ENCODE measurements at places on chromosomes 4 and X. TPM values are rescaled to one million over a fixed set of nuclear protein-coding genes. Genes with fewer than 3 reads are reported as not detected.

Gene IL2
- total RNA-seq = not detected

Gene CSAG3
- not detected for total RNA-seq

Gene AFM
- total RNA-seq = not detected

Gene KDR
- not detected for total RNA-seq

Gene ADH1A
- total RNA-seq = not detected

Gene DMRTC1
- not detected for total RNA-seq

Gene TMSB15A
- not detected for total RNA-seq

Gene COL4A6
- total RNA-seq = not detected

Gene ODAPH
- total RNA-seq = 6.2 TPM

GRCh38 chr4:144750348-144750747 lies 104.4 kb downstream of the HHIP start:
- H3K27me3 ChIP-seq = no peaks in the 10 kb centered on the region
- DNase-seq = no peak

DNA sequence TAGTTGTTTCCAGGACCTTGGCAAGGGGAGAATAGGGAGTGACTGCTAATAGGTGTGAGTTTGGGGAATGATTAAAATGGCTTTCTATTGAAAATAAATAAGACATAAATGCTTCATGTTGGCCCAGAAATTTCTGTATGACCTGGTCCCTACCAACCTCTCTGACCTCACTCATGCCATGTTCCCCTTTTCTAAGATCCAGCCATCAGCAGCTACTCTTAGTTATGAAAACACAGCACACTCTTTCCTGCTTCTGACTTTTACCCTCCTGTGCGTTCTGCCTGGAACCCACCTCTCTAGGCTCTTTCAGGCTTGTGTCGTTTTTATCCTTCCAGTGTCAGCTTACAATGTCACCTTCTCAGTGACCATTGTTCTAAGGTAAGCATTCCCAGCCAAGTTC lies 14.8 kb upstream of the CXCL5 start:
- H3K4me1 ChIP-seq = no peaks in the 10 kb centered on the region
- H3K4me3 ChIP-seq = no peak overlapping the region
- no peaks in the 10 kb centered on the region for H3K27me3 ChIP-seq
- no peak overlapping the region for H3K27ac ChIP-seq
- no peak for DNase-seq

DNA sequence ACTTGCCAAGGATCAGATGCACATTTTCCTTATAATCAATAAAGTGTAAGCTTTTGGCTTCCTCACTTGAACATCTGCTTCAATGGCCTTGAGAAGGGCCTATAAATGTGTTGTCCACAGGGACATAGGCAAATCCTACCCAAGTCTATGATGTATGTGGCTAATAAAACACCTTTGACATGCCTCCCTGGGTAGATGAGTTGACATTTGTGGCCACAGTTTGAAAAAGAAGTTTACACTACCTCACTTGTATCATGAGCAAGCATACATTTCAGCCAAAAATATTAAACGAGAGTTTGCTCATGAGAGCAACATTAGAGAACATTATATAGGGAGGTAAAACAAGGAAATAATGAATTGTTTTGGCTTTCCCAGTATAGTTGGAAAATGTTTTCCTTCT lies 1067.7 kb downstream of the C4orf33 start:
- peaks cover under 1% of the 10 kb centered on the region for H3K36me3 ChIP-seq
- no peak for DNase-seq
- H3K4me1 ChIP-seq = no peaks in the 10 kb centered on the region
- no peak overlapping the region for H3K4me3 ChIP-seq
- H3K27me3 ChIP-seq = no peaks in the 10 kb centered on the region

- H3K4me1 ChIP-seq = no peaks in the 10 kb centered on the region
- no peak for DNase-seq
- no peak overlapping the region for H3K27ac ChIP-seq
- no peaks in the 10 kb centered on the region for H3K27me3 ChIP-seq
- no peak overlapping the region for H3K4me3 ChIP-seq
- H3K36me3 ChIP-seq = peaks cover 12% of the 10 kb centered on the region
Observed at GRCh38 chr4:19126903-19127302, 1105.3 kb upstream of the LCORL start.

DNA sequence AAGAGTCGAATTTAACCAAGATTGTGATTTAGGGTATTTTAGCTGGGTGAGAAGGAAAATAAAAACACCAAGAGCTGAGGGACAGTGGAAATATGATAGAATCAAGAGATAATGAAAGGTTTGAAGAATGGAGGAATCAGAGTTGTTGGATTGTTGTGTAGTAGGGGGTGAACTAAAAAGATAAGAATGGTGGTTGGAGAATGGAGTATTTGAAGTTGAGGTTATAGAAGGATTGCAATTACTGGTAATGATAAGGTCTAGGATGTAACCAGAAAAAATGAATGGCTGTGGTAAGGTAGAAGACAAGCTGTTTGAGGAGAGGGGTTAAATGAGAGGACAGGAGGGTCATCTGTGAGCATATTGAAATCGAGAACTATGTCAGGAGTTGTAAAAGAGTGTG lies 4.5 kb downstream of the ABCE1 start:
- no peaks in the 10 kb centered on the region for H3K27me3 ChIP-seq
- no peak overlapping the region for H3K4me3 ChIP-seq
- peaks cover 6% of the 10 kb centered on the region for H3K36me3 ChIP-seq
- DNase-seq = no peak

DNA sequence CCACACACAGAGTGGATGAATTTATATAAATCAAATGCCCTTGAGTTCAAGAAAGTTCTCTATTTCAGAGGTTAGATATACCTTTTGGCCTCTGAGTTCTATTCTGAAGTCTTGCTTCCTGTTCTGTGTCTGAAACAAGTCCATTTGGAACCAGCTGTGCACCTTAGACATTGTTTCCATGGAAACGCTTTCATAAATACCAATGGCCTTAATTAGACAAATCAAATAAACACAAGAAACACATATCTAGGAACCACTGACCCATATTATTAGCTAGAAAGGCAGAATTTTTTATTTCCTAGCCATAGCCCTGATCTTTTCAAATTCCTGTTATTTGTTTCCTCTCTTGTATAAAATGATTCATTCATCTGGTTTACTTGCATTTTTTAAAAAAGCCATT lies 8.4 kb upstream of the C4orf54 start:
- no peaks in the 10 kb centered on the region for H3K36me3 ChIP-seq
- H3K4me1 ChIP-seq = no peaks in the 10 kb centered on the region
- peaks cover 6% of the 10 kb centered on the region for H3K27me3 ChIP-seq
- no peak overlapping the region for H3K4me3 ChIP-seq
- DNase-seq = no peak
- no peak overlapping the region for H3K27ac ChIP-seq

- H3K4me1 ChIP-seq = no peaks in the 10 kb centered on the region
- DNase-seq = no peak
- no peak overlapping the region for H3K27ac ChIP-seq
- H3K4me3 ChIP-seq = no peak overlapping the region
- no peaks in the 10 kb centered on the region for H3K36me3 ChIP-seq
Observed at GRCh38 chr4:126627255-126627654, 1005.5 kb upstream of the INTU start.

- DNase-seq = no peak
- H3K36me3 ChIP-seq = peaks cover 4% of the 10 kb centered on the region
- H3K4me3 ChIP-seq = no peak within 1 kb of the TSS
- peaks cover 17% of the 10 kb centered on the region for H3K27me3 ChIP-seq
- no peak within 1 kb of the TSS for H3K27ac ChIP-seq
Observed at GRCh38 chr4:165872461-165873297, at the start of gene TLL1. TLL1 (plus strand) TSS chr4:165873237; CDS start chr4:165873905, 668 bp downstream.

- H3K4me3 ChIP-seq = no peak overlapping the region
- H3K27me3 ChIP-seq = no peaks in the 10 kb centered on the region
- DNase-seq = no peak
- H3K36me3 ChIP-seq = peaks cover 4% of the 10 kb centered on the region
- H3K27ac ChIP-seq = no peak overlapping the region
Observed at GRCh38 chrX:22737541-22737940, 262.2 kb upstream of the DDX53 start.

DNA sequence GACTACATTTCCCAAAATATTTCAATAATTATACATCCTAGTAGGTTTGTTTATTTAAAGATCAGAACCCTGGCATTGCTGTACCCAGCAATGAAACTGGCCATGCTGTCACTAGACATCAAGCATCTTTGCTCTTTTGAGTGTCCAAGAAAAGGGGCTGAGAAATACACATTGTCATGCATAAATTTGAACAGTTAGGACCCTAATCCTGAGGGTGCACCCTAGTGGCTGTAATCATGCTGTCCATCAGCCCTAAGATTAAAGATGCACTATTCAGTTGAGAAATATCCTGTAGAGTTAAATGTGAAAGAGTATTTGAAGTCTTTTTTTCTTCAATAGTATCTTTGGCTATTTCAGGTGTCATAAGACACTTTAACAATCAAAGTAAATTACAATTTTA lies 108.8 kb downstream of the NFKB1 start:
- H3K4me1 ChIP-seq = peaks cover 65% of the 10 kb centered on the region
- no peaks in the 10 kb centered on the region for H3K27me3 ChIP-seq
- no peak overlapping the region for H3K4me3 ChIP-seq
- no peak for DNase-seq

DNA sequence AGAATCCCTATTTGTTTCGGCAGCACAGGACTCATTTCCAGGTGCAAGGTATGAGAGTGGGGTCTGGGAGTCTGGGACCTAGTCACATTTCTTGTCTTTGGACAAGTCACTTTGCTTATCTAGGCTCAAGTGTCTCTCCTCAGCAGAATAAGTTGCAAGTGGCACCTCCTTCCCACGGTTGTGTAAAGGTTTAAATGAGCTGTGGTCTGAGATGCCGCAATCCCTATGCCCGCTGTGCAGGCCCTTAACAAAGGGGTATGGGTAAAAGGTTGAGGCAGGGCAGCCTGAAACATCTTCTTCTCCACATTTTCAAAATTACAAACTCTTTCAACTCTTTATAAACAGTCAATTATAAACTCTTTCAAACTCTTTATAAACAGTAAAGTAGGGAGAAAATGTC lies 93.7 kb downstream of the RTL5 start:
- peaks cover 6% of the 10 kb centered on the region for H3K36me3 ChIP-seq
- H3K27ac ChIP-seq = no peak overlapping the region
- H3K4me1 ChIP-seq = no peaks in the 10 kb centered on the region
- H3K27me3 ChIP-seq = no peaks in the 10 kb centered on the region
- no peak overlapping the region for H3K4me3 ChIP-seq

- DNase-seq = no peak
- H3K4me1 ChIP-seq = peaks cover 21% of the 10 kb centered on the region
- peak overlapping the region; percentile 92 for H3K4me3 ChIP-seq
Observed at GRCh38 chrX:71195964-71196649, 26.9 kb upstream of the GJB1 start.

Data from natural killer cell treated with Interleukin-12 subunit alpha and Interleukin-12 subunit beta and Interleukin-15 and Interleukin-18, amount 100 ng/mL, for 72 hours (primary cell).